ENCODE measurements at places on chromosomes 5 and 9. TPM values are rescaled to one million over a fixed set of nuclear protein-coding genes. Genes with fewer than 3 reads are reported as not detected.

TNC gene
- total RNA-seq, result 6.7 TPM

GRCh38 chr5:153496835-153497234 lies 6.4 kb downstream of the GRIA1 start:
- no peak for DNase-seq
- H3K27ac ChIP-seq, result no peak overlapping the region
- no peaks in the 10 kb centered on the region for H3K4me1 ChIP-seq
- H3K36me3 ChIP-seq, result no peaks in the 10 kb centered on the region
- peaks cover 11% of the 10 kb centered on the region for H3K27me3 ChIP-seq

DNA sequence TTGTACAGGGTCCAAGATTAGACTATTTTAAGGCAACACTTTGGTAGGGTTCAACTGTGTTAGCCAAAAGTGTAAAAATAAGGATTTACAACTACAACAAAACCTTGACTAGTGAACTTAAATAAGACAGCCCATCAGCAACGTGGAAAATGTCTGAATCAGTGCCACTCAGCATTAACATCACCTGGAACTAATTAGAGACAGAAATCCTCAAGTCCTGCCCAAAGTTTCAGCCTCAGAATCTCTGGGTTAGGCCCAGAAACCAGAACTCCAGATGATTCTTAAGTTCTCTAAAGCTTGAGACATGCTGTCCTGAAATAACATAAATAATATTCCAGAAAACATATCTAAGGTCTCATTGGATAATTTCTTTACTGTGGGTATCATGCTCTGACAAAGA lies 118.6 kb downstream of the SEMA6A start:
- no peak overlapping the region for H3K4me3 ChIP-seq
- H3K36me3 ChIP-seq, result peaks cover 4% of the 10 kb centered on the region
- DNase-seq, result no peak
- no peaks in the 10 kb centered on the region for H3K27me3 ChIP-seq
- H3K4me1 ChIP-seq, result peaks cover 14% of the 10 kb centered on the region

- no peaks in the 10 kb centered on the region for H3K4me1 ChIP-seq
- no peaks in the 10 kb centered on the region for H3K27me3 ChIP-seq
- no peak for DNase-seq
- no peak overlapping the region for H3K4me3 ChIP-seq
- no peaks in the 10 kb centered on the region for H3K36me3 ChIP-seq
These were observed 333.8 kb upstream of the GRIN3A start for GRCh38 chr9:102072059-102072764.

GRCh38 chr9:846852-847251 lies 5.4 kb downstream of the DMRT1 start:
- H3K36me3 ChIP-seq, result no peaks in the 10 kb centered on the region
- H3K4me1 ChIP-seq, result no peaks in the 10 kb centered on the region
- H3K4me3 ChIP-seq, result no peak overlapping the region

DNA sequence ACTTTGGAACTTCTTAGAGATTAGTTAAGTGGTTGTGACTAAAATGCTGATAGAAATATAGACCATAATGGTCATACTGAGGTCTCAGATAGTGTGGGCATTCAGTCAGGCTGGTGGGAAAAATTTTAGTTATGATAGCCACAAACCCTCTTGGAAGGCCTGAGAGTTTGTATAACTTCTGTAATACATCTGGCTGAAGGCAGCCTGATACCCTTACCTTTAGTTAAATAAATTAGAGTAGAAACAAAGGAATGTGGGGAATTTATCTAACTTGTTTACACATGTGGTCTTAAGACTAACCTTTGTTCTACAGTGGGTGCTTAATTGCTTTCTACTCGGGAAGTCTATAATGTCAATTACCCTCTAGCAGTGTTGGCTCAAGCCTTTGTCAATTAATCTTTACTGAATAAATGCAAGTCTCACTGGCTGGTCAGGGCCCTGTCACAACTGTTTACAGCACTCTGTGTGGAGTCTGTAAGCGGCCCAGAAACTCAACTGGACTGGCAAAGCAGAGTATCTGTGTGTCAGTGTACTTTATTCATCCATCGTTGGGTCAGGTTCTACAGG lies 184.0 kb downstream of the FBXO4 start:
- no peaks in the 10 kb centered on the region for H3K4me1 ChIP-seq
- H3K4me3 ChIP-seq, result no peak overlapping the region
- no peak overlapping the region for H3K27ac ChIP-seq
- DNase-seq, result no peak

- H3K4me1 ChIP-seq, result no peaks in the 10 kb centered on the region
- DNase-seq, result no peak
These were observed 138.7 kb upstream of the GRHPR start for GRCh38 chr9:37283730-37284325.
